ENCODE measurements at places on chromosomes 6 and 20.

DNA sequence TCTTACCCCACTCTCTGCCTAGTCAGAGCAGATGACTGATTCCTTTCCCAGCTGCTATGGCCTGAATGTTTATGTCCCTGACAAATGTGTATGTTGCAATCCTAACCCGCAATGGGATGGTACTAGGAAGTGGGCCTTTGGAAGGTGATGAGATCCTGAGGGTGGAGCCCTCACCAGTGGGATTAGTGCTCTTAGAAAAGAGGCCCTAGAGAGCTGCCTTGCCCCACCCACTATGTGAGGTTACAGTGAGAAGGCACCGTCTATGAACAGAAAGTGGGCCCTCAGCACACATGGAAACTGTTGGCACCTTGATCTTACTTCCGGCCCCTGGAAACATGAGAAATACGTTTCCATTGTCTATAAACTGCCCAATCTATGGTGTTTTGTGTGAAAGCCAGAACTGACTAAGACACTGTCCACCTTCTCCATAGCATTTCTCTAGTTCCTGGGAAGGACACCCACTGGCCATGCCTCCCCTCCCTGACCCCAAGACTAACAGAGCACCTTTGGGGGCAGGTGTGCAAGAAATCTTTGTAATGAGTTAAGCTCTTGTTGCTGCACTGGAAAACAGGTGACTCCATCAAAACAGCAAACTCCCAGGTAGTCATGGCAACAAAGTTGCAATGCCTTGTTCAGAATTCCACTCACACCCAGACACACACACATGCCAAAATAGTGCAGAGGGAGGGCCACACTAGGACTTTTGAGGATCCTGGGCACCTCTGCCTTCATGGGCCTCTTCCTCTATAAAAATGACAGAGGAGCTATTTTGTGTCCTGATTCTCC is 16.2 kb downstream of the GABRR2 start:
- no peak for DNase-seq

GRCh38 chr20:53042521-53042920 is 70.4 kb downstream of the TSHZ2 start:
- DNase-seq, result no peak

DNA sequence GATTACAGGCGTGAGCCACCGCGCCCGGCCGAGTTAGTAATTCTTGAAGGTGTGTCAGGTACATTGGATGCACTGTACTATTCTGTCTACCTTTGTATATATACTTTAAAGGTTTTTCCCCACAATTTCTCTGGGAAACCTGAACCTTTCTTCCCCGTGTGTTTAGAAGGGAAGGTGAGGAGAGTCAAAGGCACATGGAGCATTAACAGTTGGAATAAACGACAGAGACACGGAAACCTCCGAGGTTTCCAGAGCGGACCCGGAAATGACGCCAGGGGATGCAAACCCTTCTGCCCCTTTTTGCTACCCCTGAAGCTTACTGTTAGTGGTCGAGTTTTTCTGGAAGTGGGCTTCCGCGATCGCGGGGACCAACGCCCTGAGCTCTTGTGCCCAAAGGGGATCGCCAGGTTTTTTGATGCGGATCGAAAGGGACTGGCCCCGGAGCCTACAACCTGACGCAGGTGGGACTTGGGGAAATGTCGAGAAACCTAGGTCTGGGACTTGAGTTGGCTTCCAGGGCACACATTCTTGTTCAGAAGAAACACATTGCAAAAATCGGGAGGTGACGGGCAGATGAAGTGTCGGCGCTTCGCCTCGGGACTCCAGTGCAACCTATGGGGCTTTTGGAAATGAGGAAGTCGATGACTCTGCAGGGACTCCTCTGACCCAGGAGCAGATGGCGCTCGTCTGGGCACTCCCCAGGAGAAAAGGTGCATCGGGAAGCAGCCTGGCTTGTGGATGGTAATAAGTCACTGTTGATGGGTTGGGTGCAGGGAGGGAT is 218.2 kb downstream of the OR2B2 start:
- DNase-seq, result no peak

DNA sequence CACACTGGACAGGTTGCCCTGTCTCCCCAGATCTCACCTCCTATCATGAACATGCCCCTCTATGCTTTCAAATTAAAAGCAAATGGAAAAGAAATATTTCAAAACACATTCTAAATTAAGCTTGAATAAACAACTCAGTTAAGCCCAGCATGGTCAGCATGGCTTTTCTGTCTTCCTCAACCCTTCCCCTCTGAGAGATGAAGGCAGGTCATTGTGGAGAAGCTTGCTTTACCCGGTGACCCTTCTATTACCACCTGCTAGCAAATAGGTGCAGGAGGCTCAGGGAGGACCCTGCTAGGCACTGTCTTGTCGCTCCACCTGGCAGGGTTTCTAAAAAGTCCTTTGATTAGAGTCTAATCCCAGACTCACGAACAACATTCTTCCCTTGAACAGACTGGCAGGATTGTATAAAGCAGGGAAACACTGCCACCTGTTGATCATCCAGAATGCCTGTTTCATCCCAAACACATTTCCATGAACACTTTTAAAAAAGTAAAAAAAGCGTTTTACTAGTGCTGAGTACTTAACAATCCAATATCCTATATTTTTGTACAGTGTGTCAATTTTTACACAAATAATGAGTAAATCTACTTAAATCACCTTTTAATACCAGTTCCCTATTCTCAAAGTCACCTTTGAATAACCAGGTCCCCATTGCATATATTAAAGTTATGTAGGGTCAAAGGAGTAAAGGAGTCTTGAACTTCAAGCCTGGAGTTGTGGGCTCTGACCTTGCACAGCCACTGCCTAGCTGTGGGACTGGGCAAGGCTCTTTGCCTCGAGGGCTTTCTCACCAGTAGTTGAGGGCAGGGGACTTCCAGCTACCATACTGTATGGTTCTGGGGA is 75.5 kb downstream of the GPR6 start:
- peak; percentile 79 for DNase-seq

- DNase-seq, result no peak
Measured at GRCh38 chr20:48040491-48040890, 255.2 kb upstream of the SULF2 start.

DNA sequence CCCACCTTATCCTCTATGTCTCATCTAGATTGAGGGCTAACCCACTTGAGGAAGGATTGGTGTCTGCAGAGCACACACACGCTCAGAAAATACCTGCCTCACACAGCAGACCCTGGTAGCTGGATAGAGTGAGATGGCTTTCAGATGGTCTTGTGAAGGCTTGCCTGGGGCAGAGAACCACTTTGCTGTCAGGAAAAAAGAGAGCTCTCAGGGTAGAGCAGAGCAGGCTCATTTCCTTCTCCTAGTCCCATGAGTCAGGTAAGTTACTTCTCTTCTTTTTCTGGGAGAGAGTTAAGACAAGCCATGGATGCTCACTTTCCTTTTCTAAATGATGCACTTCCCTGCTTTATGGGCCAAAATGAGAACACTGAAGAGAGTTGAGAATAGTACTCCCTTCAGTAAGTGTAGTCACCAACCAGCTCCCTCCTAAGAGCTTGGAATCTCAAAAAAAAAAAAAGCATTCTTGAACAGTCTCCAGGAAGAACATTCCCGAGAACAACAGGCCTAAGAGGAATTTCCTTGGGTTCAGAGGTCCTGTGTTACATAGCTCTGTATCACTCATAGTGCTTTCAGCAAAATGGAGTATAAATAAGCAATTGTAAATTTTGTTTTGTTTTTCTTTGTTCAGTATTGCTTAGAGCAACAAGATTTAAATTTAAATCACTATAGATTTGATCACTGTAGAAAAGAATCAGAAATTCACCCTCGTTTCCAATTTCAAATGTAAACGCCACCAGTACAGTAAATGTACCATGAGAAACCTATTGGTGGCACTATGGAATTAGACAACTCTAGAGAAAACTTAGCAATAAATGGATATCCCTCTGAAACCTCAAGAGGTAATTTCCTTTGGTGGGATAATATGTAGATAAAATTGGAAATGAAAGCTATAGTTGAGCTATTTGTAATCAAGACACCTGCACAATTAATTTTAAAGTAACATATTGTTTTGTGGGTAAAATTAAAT is 530.3 kb downstream of the RFPL4B start:
- peak; percentile 88 for DNase-seq

- DNase-seq, result no peak
Measured at GRCh38 chr6:15263780-15264374, 18.0 kb downstream of the JARID2 start.

DNA sequence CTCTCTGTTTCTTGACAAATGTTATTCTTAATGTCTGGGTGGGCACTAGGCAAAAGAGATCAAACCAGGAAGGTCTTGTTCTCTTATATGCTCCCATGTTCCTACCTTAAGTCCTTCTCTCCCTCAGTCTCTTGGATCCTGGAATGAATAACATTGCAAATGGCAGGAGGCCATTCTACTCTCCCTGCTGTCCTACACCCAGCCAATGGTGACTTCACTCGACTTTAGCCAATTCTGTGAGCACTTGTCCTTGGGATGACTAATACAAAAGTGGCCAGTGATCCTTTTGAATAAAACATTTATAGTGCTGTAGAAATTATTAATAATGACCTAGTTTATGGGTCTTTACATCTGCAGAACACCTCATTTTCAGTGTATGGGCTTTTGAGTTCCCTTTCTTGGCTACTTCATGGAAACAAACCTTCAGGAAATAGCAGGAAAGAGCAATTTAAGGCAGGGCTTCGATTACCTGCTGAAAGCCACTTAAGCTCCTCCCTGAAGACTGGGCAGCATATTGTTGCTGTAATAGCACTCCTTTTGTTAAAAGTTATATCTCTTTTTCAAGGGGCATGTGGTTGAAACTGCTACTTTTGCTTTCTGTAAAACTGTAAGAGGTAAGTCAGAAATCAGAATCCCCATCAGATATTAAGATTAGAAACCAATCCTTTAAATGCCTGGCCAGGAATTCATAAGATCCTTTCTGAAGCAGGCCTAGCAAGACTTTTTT is 10.5 kb downstream of the OTOR start:
- no peak for DNase-seq

- peak; percentile 10 for DNase-seq
Measured at GRCh38 chr6:125753218-125753936, 3.9 kb downstream of the HEY2 start.

DNA sequence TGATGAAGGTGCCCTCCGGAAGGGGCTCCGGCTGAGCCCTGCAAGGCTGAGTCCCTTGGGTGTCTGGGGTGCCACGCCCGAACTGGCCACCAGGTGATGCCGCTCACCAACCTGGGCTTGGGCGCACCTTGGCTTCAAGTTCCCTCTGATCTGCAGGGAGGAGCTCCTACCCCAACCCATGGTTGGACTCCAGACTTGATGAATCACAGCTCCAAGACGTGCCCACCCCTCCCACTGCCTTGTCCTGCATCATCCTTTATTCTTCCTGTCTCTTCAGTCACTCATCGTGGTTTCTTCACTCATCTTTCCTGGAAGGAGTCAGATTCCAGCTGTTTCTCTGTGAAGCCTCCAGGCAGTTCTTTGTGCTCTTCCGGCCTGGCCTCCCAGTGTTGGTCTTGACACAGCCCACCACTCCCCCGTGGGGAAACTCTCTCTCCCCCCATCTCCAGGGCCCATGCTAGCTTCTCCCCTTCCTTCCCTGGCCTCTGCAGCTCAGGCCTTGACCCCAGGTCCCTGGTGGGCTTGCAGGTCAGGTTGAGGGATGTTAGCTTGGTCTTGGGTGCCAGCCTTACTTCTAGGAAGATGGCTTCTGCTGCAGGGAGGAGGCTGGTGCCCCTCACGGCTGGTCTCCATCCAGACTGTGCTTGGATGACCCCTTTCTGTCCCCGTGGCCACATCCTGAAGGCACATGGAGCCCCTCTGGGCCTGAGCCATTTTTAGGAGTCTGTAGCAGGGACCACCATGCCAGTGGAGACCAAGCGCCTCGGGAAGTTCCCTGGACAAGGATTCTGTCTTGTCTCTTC is 2.6 kb upstream of the ZBP1 start:
- DNase-seq, result peak; percentile 50

- DNase-seq, result peak; percentile 51
Measured at GRCh38 chr6:105135056-105135455, 44.8 kb downstream of the POPDC3 start.

GRCh38 chr20:52083627-52084232 is 107.8 kb downstream of the ZFP64 start:
- peak; percentile 79 for DNase-seq

Measured in AG08395 (cell line).